ENCODE measurements at places on chromosomes 16 and 17. TPM values are rescaled to one million over a fixed set of nuclear protein-coding genes. Genes with fewer than 3 reads are reported as not detected.

- peak; percentile 35 for DNase-seq
Observed at GRCh38 chr16:51155820-51156806, 5.0 kb upstream of the SALL1 start.

DNA sequence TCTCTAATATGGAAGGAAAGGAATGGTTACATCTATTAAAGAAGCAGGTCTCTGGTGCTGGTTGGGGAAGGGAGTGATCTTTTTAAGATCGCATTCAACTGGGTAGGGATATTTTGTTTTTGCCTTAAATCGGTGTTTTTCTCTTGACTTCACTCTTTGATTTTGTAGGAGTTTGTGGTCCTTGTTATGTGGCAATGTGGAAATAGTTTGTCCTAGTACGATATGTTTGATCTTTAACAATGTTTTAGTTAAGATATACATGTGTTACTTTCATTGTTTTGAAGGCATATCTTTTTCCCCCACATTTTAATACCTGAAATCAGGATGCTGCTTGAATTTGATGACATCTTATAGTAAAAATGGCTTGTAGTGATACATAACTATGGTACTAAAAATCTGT, 8.7 kb downstream of the GGNBP2 start:
- DNase-seq, result no peak

- DNase-seq, result no peak
Observed at GRCh38 chr16:69829338-69829737, 67.2 kb downstream of the WWP2 start.

GRCh38 chr17:63480826-63481487, 4.1 kb downstream of the ACE start:
- DNase-seq, result no peak

DNA sequence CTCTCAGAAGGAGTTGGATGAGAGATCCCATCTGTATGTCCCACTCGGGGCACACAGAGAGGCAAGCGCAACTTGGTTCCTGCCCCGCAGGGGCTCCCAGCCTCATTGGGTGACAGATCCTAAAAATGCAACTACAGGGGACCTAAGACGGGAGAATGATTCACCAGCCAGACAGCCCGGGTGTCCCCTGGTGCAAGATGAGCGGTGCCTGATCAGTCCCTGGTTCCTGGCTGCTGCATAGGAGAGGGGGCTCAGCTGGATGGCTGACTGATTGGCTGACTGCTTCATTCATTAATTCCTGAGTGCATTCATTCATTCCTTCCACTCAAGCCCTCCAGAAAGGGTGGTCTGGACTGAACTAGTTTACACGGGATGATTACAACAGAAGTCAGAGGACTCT, 22.0 kb downstream of the WNT3 start:
- no peak for DNase-seq

DNA sequence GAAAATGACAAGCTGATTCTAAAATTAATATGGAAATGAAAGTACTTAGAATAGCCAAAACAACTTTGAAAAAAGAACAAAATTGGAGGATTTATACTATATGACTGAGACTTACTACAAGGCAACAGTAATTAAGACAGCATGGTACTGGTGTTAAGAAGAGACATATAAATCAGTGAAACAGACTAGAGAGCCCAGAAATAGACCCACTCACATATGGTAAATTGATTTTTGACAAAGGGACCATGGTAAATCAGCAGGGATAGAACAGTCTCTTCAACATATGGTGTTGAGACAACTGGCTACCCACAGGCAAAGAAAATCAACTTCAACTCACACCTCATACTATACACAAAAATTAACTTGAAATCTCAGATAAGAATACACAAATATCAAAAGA, 12.9 kb downstream of the CMC2 start:
- DNase-seq, result no peak

- DNase-seq, result no peak
Observed at GRCh38 chr17:70037498-70037897, 37.5 kb upstream of the KCNJ16 start.

GRCh38 chr17:74750327-74751069, 2.1 kb downstream of the NHERF1 start:
- no peak for DNase-seq

GRCh38 chr17:42803074-42803883, 4.6 kb downstream of the CNTD1 start:
- DNase-seq, result no peak

GRCh38 chr17:77312786-77313599, 172.2 kb downstream of the SEC14L1 start:
- no peak for DNase-seq

GRCh38 chr16:50306287-50306686, 39.9 kb downstream of the ADCY7 start:
- DNase-seq, result peak; percentile 54

- DNase-seq, result no peak
Observed at GRCh38 chr17:38867179-38867967, 2.5 kb upstream of the LASP1 start.

DNA sequence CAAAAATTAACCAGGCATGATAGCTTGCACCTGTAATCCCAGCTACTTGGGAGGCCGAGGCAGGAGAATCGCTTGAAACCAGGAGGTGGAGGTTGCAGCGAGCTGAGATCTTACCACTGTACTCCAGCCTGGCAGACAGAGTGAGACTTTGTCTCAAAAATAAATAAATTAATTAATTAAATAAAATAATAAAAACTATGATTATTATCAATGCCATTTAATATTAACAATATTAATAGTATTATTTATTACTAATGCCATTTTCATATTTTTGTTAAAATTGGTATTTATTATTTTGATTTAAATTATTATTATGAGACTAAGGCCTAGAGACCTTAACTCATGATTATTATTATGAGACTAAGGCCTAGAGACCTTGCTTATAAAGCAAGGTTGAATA, 121.2 kb downstream of the CDH11 start:
- DNase-seq, result no peak

DNA sequence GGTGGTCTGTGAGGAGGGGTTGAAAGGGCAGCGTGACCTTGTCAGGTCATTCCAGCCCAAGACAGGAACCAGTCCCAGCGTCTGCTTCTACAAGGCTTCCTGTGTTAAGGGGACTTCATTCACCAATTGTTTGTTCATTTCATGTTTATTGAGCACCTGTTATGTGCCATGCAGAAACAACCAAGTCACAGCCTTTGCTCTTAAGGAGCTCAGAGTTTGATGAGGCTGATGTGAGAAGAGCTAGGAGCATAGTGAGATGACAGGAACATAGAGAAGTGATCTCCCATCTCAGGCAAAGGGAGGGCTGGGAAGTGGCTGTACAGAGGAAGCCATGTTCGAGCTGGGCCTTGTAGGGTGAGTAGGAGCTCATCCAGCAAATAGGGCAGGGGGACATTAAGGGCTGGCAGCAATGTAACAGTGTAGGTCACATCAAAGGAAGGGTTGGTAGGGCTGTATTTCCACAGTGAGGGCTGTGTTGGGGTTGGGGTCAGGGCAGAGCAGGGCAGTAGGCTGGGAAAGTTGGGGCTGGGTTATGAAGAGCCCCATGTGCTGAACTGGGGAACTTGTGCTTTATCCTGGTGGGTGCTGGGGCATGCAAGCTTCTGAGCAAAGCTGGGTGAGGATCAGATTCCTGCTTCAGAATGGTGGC, 79.8 kb downstream of the ARHGAP23 start:
- DNase-seq, result no peak

- no peak for DNase-seq
Observed at GRCh38 chr17:80476877-80477646, 655 bp upstream of the NPTX1 start.

DNA sequence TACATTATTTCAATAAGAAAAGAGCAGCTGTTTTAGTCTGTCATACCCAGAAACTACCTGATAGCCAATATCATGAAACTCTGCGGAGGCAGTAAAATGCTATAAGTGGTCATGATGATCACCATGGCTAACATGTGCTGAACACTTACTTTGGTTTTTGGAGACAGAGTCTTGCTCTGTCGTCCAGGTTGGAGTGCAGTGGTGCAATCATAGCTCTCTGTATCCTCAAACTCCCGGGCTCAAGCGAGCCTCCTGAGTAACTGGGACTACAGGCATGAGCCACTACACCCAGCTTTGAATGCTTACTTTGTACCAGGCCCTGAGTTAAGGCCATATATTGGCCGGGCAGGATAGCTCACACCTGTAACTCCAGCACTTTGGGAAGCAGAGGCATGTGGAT, 101.2 kb upstream of the DHX40 start:
- no peak for DNase-seq

- no peak for DNase-seq
Observed at GRCh38 chr17:43832976-43833829, at the start of gene MPP3. Gene MPP3, minus strand, starts transcription at chr17:43833146. Its CDS starts 1,240 bp downstream, at chr17:43831906.

Gene CDR2L
- total RNA-seq, result 20.1 TPM

Gene CCDC40
- 9.0 TPM for total RNA-seq

Gene FBXW10
- total RNA-seq, result 0.51 TPM

Gene ZNHIT3
- 20.8 TPM for total RNA-seq

Gene WFIKKN1
- total RNA-seq, result 0.40 TPM

Gene KCTD19
- total RNA-seq, result not detected

Gene TBX2
- 17.2 TPM for total RNA-seq

Gene CA5A
- not detected for total RNA-seq

Gene KLHL10
- total RNA-seq, result not detected

Gene DHRS7C
- total RNA-seq, result 0.89 TPM

Gene DRC3
- 1.9 TPM for total RNA-seq

Gene PRPSAP1
- 25.8 TPM for total RNA-seq

Gene SCGB1C2
- total RNA-seq, result not detected

Gene ACSM2A
- total RNA-seq, result not detected

Gene PIMREG
- not detected for total RNA-seq
